Activated CD8-positive, alpha-beta memory T cell treated with anti-CD3 and anti-CD28 coated beads for 48 hours (primary cell): ENCODE measurements at places on chromosomes 5 and 9.
A peak's percentile ranks its signal among the peaks of the same experiment; 100 is the strongest.

DNA sequence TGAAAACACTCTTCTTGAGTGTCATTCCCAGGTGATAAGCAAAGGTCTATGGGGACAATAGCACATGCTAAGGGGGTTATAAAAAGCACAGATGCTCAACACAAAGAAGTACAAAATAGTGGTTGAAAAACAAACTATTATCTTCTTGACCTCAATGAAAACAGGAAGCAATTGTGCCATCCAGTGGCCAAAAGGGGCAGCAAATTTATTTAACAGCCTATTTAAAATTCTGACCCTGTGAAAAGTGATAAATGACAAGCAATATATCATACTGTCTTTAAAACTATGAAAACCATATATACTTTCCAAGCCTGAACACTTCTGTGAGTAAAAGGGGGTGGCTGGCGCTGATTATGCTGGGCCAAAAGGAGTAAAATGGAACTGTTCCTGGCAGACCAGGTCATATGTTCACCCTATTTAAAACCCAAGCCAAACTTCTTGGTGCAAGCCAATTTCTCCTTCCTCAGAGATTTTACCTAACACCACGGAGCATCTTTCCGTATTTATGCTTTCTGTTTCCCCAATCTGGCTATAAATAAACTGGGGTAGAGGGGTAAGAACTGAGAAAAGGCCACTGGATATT lies 29.7 kb downstream of the TEX10 start:
- no peak for DNase-seq

- DNase-seq = no peak
These were observed 30.1 kb upstream of the HAPLN1 start for GRCh38 chr5:83750749-83751148.

- DNase-seq = peak; percentile 23
These were observed 1.3 kb upstream of the NIPBL start for GRCh38 chr5:36875051-36875789.

DNA sequence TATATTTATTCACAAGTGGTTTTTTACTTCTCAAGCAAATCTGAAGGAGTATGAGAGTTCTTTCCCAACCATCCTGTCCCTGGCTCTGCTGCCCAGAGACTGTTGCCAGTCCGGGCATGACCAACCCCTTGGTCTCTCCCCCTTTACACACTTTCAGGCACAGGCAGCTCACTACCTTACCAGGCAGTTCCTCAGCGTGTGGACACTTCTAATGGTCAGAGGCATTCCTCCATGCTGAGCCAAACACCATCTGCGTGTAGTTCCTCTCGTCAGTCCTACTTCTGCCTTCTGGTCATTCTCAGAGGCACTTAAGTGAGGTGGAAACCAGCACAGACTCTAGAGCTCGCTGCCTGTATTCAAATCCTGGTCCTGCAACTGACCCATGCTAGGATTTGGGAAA lies 56.1 kb downstream of the TSTD2 start:
- no peak for DNase-seq

GRCh38 chr9:108683245-108683644 lies 172.5 kb downstream of the ACTL7B start:
- no peak for DNase-seq

DNA sequence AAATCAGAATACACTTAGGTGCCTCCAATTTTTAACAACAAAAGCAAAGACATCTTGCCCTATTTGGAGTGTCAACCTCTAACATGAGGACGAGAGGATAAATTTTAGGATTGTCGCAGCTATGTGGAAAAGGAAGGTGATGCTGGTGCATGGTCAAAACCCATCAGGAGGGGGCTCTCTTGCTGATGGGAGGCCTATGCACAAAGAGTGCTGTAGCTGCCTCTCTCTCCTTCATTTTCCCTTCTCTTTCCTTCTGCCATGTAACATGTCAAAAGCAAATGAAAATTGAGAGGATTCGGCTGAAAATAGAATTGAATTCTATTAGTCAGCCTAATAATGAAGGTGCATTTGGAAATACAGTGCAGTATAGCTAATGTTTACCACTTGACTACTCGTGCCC lies 578.7 kb upstream of the ZNF462 start:
- DNase-seq = no peak

GRCh38 chr5:61053937-61054336 lies 108.3 kb downstream of the SMIM15 start:
- no peak for DNase-seq

DNA sequence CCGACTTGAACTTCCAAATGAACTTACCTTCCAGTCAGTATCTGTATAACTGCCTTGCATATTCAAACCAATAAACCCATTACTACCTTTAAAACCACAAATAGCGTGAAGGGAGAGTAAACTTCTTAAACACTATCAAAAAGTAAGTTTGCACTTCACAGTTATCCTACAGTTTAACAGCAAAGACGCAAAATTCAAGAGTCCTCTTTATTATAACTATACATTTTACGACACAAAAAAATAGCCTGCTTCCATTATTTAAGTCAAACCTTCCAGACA lies 1.8 kb downstream of the PTBP3 start:
- DNase-seq = no peak

- no peak for DNase-seq
These were observed 155.3 kb downstream of the ADAMTS12 start for GRCh38 chr5:33736510-33736909.

DNA sequence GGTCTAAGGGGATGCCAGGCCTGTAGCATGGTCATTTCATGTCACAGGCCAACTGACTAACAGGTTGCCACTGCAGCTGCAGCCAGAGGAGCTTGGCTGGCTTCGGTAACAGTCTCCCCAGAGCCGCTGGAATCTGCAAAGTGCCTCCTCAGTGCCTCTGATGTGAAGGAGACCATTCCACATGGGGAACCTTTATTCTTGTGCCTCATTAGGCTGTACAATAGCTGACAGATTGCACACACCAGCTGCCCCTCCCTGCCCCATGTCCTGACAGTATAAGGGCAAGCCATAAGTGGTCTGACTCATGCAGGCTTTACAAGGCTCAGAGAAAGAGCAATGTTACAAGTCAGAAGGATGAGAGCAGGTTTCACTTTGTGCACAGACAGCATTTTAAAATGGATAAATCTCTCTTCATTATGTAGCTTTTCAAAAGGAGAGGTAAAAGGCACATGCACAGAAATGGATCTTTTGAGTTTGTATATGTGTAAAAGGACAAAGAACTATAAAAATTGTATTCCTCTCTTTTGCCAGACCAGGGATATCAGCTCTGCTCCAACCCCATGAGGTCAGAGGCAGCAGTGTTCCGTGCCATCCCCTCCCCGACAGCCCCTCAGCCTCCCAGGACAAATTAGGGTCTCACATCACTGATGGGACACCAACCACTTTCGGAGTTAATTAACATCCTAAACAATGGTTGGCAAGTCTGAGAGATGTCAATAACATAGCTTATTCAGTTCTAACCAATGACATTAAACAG lies 467.8 kb downstream of the TMEM232 start:
- no peak for DNase-seq

GRCh38 chr5:75482482-75482881 lies 28.9 kb downstream of the CERT1 start:
- no peak for DNase-seq

- DNase-seq = no peak
These were observed 163.8 kb downstream of the SEC61B start for GRCh38 chr9:99385814-99386279.

- no peak for DNase-seq
These were observed 49.6 kb downstream of the CCDC180 start for GRCh38 chr9:97357056-97357455.

GRCh38 chr9:121637713-121638220 lies 13.7 kb upstream of the DAB2IP start:
- no peak for DNase-seq

- DNase-seq = no peak
These were observed 63.1 kb downstream of the CXXC5 start for GRCh38 chr5:139711067-139711905.

- DNase-seq = no peak
These were observed 290.8 kb downstream of the YTHDC2 start for GRCh38 chr5:113804264-113804663.

- no peak for DNase-seq
These were observed 1164.3 kb upstream of the DMAC1 start for GRCh38 chr9:8963885-8964284.

DNA sequence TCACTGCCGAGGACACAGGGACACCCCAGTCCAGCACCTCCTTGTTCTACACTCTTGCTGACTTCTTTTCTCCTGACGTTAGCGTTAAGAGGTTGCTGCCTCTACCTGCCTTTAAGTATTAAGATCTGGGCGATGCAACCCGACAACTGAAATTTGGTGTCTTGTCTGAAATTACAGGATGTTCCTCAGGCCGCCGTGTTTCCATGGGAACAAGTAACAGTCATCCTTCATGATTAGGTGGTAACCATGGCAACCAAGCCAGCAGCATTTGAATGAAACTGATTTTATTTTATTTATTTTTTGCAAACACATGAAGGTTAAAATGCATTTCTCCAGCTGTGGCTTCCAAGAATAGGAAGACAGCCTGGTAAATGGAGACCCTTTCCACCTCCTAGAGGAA lies 20.8 kb downstream of the DAB2IP start:
- no peak for DNase-seq

- no peak for DNase-seq
These were observed 152.3 kb downstream of the KDM4C start for GRCh38 chr9:6910032-6910431.

GRCh38 chr9:105141146-105141975 lies 103.1 kb upstream of the SLC44A1 start:
- DNase-seq = no peak

- DNase-seq = no peak
These were observed 147.3 kb downstream of the ARSB start for GRCh38 chr5:78837836-78838235.

- no peak for DNase-seq
These were observed 104.8 kb upstream of the CLINT1 start for GRCh38 chr5:157963761-157964160.

- DNase-seq = no peak
These were observed 58.5 kb downstream of the MLANA start for GRCh38 chr9:5949103-5949699.

DNA sequence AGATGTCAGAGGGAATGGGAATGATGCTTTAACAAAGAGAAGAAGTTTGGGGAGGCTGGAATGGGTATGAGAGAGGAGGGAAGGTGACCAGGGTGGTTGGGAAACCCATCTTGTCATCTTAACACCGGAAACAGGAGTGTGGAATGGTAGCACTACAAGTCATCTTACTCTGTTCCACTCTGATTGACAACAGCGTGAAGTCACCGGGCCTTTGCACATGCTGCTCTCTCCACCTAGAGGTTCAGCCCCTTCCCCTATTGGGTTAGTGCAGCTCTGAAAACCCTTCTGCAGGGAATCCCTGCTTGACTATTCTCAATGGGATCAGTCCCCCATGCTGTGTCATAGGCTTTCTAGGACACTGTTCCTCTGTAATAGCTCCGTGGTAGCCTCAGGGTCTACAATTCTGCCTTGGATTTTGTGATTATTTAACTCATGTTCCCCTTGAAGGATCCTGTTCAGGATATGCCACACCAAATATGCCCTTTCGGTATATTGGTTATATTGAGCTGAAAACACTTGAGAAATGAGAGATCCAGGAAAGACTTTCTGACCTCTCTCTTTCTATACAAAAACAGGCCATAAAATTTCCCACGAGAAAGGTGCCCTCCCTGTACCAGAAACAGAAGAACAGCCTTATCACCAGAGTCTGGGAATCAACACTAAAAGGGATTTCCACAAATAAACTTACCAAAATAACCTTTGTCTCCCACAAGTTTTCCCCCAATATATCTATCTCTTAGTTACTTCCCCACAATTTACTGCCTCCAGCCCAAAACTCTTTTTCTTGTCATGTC lies 86.3 kb downstream of the TLE1 start:
- DNase-seq = no peak

DNA sequence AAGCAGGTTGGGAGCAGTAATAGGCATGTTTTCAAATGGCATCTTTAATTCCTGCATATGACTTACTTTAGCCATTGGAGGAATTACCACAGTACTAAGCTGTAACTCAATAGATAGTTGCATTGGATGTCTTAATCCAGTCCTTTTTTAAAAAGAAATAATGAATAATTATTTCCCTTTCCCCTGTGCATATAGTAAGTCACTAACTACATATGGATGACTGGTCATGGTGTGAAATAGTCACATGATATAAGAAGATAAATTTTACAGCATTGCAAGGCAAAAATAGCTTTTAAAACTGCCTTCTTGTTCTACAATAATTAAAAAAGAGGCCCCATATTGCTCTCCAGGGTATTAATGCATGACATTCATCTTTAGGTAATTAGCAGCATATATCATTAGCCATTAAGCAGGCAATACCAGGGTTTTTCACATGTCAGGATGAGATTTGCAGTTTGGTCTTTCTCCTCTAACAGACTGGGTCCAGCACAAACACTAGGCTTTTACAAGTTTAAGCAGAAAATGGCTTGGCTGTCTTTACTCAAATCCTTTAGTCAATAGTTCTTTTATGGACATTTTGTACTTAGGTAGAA lies 606.4 kb upstream of the RORB start:
- DNase-seq = no peak

DNA sequence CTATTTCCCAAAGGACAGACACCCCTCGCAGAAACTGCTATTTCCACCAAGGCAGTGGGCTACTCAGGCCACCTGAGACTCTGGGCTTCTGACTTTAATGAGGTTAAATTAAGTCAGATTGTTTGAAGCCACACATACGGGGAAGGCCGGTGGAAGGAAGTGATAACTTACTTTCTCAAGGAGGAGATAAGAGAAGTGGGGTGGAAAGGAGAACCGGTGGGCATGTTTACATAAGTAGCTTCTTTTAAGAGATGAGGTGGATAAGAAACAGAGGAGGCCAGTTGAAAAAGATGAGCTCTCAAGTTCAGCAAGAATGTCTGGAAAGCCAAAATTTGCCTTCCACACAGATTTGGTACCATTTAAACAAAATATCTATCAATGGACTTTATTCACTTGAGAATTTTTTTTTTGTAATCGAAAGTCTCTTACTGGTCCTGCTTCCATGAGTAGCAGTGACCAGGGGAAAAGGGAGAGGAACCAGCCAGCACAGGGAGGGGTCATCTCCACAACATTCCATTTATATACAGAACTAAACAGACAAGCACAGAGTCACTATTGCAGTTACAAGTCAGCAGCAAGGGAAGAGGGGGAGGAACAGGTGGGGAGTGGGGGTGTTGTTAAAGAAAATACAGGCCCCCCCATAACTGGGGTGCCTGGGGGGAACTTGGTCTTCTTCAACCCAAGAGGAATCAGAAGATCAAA lies 20.0 kb downstream of the CCDC125 start:
- no peak for DNase-seq

- DNase-seq = no peak
These were observed 167.0 kb downstream of the RGS3 start for GRCh38 chr9:113630386-113631136.

GRCh38 chr5:68292316-68292715 lies 76.8 kb downstream of the PIK3R1 start:
- DNase-seq = no peak

- no peak for DNase-seq
These were observed 51.8 kb downstream of the MEGF9 start for GRCh38 chr9:120662513-120662912.

DNA sequence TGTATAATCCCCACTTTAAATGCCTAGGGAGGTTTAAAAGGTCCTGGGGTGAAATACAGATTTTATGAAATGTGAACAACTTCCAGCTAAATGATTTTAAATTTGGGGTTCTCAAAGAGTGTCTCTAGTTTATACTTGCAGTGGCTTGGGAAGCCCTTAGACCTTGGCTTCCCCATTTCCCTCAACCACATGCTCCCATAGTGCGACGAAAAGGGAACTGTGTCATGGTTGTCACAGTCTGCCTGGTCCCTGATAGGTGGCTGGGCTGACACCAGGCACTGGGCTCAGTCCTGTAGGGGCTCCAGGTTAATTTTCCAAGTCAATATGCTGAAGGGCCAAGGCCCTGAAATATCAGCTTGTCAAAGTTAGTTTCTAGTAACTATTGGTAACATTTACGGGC lies 10.4 kb upstream of the CXCL14 start:
- no peak for DNase-seq
